ENCODE measurements at places on chromosomes 2 and 18. TPM values are rescaled to one million over a fixed set of nuclear protein-coding genes. Genes with fewer than 3 reads are reported as not detected.

DNA sequence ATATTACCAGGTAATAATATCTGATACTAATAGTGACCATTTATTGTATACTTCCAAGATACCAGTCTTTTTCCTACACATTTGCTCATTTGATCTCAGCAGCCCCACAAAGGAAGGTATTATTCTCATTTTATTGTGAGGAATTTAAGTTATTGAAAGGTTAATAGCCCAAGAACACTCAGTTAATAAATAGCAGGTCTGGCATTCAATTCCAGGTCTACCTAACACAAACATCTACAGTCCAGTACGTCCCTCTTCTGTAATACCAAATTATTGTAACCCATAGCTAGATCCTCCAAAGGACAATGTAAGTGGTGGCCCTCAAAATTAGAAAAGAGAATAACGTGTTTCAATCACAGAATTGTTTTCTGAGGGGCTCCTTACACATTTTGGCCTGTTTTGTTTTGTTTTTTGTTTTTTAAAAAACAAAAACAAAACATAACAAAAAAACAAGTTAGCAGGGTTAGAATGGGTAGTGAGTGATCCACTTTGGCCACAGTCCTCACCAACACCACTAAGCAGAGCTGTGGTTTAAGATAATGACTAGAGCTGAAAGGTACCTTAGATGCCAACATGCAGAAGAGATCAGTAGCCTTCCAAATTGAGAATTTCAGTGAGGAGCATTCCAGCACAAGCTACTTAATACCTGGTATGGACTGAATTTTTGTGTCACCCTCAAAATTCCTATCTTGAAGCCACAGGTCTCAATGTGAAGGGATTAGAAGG is 137.5 kb downstream of the DYM start:
- no peaks in the 10 kb centered on the region for H3K36me3 ChIP-seq
- H3K27me3 ChIP-seq = no peaks in the 10 kb centered on the region
- no peak overlapping the region for H3K4me3 ChIP-seq
- no peak overlapping the region for H3K27ac ChIP-seq

DNA sequence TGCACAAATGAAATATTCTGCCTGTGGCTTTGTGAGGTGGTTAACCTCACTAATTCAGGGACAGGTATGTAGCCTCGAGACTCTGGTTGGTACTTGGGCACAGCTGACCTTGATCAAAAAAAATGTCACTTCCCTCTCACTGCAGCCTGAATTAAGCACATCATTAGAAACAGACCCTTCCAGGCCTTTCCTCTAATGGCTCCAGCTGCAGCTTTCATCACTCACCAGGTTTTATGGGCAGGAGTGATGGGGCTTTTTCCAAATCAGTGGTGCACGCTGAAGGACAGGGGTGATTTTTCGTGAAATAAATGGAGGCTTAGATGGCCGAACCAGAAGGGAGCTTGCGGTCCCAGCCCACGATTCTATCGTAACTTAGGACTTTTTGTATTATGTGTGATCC is 213.0 kb upstream of the RAB12 start:
- no peaks in the 10 kb centered on the region for H3K4me1 ChIP-seq
- no peak overlapping the region for H3K27ac ChIP-seq
- H3K4me3 ChIP-seq = no peak overlapping the region
- DNase-seq = no peak
- no peaks in the 10 kb centered on the region for H3K27me3 ChIP-seq

DNA sequence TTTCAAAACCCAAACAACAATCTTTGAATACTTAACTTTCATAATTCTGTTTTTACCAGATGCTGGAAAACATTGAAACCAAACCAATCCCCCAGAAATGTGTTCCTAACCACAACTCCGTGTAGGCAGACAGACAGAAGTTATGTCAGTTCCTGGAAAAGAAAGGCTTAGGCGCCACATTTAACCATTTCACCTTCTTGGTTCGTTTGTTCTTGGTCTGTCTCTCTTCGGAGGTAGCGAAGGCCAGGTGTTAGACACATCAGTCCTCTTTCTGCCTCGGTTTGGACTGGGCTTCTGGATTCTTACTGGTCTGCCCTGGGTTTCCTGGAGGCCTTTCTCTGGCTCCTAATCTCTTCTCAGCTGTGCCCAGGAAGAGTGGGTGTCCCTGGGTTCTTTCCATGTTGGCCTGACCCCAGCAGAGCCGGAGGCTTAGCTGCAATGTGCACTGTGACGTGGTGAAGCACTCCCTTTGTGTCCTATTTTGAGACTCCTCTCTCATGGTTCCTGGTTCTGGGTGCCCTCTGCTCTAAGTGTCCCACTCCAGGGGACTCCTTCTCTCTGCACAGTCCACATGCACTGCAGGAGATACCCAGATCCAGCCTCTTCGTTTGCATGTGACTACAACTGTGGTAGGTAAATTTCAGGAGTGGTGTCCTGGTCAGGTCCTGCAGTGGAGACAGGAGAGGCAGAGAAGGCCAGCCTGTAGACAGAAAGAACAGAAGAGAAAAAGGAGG is 23.1 kb upstream of the RAB31 start:
- DNase-seq = peak; percentile 81
- H3K27ac ChIP-seq = peak overlapping the region; percentile 55
- H3K4me3 ChIP-seq = no peak overlapping the region

DNA sequence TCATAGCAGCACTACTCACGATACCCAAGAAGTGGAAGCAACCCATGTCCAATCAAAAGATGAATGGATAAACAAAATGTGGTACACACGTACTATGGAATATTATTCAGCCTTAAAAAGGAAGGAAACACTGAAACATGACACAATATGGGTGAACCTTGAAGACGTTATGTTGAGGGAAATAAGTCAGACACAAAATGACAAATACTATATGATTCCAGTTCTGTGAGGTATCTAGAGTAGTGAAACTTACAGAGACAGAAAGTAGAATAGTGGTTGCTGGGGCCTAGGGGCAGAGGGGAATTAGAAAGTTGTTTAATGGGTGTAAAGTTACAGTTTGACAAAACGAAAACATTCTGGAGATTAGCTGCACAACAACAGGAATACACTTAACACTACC is 24.7 kb downstream of the TLK1 start:
- no peak overlapping the region for H3K27ac ChIP-seq
- no peaks in the 10 kb centered on the region for H3K36me3 ChIP-seq
- H3K27me3 ChIP-seq = no peaks in the 10 kb centered on the region
- H3K4me3 ChIP-seq = no peak overlapping the region
- H3K4me1 ChIP-seq = no peaks in the 10 kb centered on the region

GRCh38 chr2:186610785-186611184 is 20.9 kb downstream of the ITGAV start:
- H3K27me3 ChIP-seq = no peaks in the 10 kb centered on the region
- H3K4me1 ChIP-seq = no peaks in the 10 kb centered on the region
- no peak overlapping the region for H3K27ac ChIP-seq
- H3K36me3 ChIP-seq = no peaks in the 10 kb centered on the region
- no peak for DNase-seq

GRCh38 chr2:63301481-63301880 is 250.9 kb downstream of the OTX1 start:
- no peak overlapping the region for H3K4me3 ChIP-seq
- H3K27me3 ChIP-seq = no peaks in the 10 kb centered on the region
- no peaks in the 10 kb centered on the region for H3K4me1 ChIP-seq
- no peaks in the 10 kb centered on the region for H3K36me3 ChIP-seq

GRCh38 chr2:183248866-183249567 is 124.8 kb downstream of the NUP35 start:
- peak; percentile 50 for DNase-seq
- H3K36me3 ChIP-seq = no peaks in the 10 kb centered on the region
- no peaks in the 10 kb centered on the region for H3K27me3 ChIP-seq
- no peak overlapping the region for H3K27ac ChIP-seq
- no peaks in the 10 kb centered on the region for H3K4me1 ChIP-seq

DNA sequence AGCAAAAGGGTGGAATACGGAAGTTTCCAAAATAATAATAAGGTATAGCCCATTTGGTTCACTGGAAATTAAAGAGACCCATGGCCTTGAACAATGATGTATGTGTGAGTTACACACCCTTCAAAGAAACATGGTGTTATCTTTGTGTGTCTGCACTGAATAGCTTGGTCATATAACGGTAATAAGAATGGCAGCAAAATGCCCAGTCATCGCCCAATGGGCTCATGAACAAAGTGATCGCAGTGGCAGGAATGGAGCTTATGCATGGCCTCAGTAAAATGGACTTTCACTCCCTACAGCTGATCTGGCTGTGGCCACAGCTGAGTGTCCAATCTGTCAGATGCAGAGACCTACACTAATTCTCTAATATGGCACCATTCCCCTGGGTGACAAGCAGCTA is 201.3 kb downstream of the RPIA start:
- no peaks in the 10 kb centered on the region for H3K27me3 ChIP-seq
- H3K4me1 ChIP-seq = no peaks in the 10 kb centered on the region
- H3K4me3 ChIP-seq = no peak overlapping the region
- no peaks in the 10 kb centered on the region for H3K36me3 ChIP-seq

GRCh38 chr2:75241696-75242095 is 42.4 kb upstream of the TACR1 start:
- peak overlapping the region; percentile 18 for H3K27ac ChIP-seq
- H3K27me3 ChIP-seq = no peaks in the 10 kb centered on the region
- H3K36me3 ChIP-seq = no peaks in the 10 kb centered on the region
- no peak overlapping the region for H3K4me3 ChIP-seq

- no peak for DNase-seq
- H3K27me3 ChIP-seq = no peaks in the 10 kb centered on the region
- no peak overlapping the region for H3K4me3 ChIP-seq
- no peaks in the 10 kb centered on the region for H3K4me1 ChIP-seq
- no peak overlapping the region for H3K27ac ChIP-seq
- H3K36me3 ChIP-seq = no peaks in the 10 kb centered on the region
These were observed 106.9 kb downstream of the FBXO15 start for GRCh38 chr18:74040459-74041332.

DNA sequence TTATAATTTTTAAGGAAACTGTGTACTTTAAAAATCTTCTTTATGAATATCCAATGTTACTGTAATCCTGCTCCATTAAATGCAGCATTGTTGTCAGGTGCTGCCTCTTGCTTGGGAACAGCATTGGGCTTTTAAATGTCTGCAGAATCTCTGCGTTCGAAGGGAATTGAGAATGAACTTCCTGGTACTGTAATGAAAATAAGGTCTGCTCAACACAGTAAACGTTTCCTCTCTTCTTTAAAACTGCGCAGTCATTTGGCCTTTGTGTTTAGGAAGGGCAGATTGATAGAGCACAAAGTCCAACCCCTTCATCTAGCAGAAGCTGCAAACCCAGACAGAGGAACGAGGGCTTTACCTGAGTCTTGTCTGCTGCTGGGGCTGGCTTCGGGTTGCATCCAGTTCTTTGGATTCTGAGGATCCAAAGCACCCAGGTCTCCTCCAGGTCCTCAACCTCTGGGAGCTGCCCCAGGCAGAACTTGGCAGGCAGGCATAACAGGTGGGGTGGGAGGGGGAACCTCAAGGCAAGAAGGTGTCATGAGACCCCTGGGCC is 104.5 kb downstream of the UGGT1 start:
- H3K36me3 ChIP-seq = peaks cover 2% of the 10 kb centered on the region
- H3K27me3 ChIP-seq = no peaks in the 10 kb centered on the region
- no peaks in the 10 kb centered on the region for H3K4me1 ChIP-seq
- no peak for DNase-seq
- H3K27ac ChIP-seq = no peak overlapping the region
- no peak overlapping the region for H3K4me3 ChIP-seq

- peaks cover 2% of the 10 kb centered on the region for H3K36me3 ChIP-seq
- H3K4me1 ChIP-seq = peaks cover 5% of the 10 kb centered on the region
- H3K27ac ChIP-seq = no peak overlapping the region
- no peak for DNase-seq
- H3K4me3 ChIP-seq = no peak overlapping the region
- no peaks in the 10 kb centered on the region for H3K27me3 ChIP-seq
These were observed 91.0 kb downstream of the SPTBN1 start for GRCh38 chr2:54546923-54547720.

- no peaks in the 10 kb centered on the region for H3K27me3 ChIP-seq
- H3K4me3 ChIP-seq = no peak overlapping the region
- no peak overlapping the region for H3K27ac ChIP-seq
- no peaks in the 10 kb centered on the region for H3K36me3 ChIP-seq
These were observed 140.7 kb downstream of the RNF144A start for GRCh38 chr2:7057865-7058400.

DNA sequence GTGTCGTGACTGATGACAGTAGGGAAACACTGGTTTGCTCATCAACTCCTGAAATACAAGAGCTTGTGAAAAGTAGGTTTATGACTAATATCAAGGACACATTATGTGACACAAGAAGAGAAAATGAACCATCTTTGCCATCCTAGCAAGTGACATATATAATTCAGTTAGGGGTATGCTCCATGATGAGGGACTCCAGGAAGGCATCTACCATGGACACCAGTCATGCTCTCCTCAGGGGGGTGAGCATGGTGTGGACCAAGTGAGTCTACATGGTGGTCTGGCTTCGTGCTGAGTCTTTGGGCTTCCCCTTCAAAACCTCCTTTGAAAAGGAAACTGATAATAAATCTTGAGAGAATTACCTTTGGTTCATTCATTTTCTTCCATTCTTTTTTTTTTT is 11.7 kb upstream of the SERPINB5 start:
- no peak overlapping the region for H3K27ac ChIP-seq
- no peak for DNase-seq
- H3K4me1 ChIP-seq = no peaks in the 10 kb centered on the region
- H3K27me3 ChIP-seq = peaks cover 10% of the 10 kb centered on the region

DNA sequence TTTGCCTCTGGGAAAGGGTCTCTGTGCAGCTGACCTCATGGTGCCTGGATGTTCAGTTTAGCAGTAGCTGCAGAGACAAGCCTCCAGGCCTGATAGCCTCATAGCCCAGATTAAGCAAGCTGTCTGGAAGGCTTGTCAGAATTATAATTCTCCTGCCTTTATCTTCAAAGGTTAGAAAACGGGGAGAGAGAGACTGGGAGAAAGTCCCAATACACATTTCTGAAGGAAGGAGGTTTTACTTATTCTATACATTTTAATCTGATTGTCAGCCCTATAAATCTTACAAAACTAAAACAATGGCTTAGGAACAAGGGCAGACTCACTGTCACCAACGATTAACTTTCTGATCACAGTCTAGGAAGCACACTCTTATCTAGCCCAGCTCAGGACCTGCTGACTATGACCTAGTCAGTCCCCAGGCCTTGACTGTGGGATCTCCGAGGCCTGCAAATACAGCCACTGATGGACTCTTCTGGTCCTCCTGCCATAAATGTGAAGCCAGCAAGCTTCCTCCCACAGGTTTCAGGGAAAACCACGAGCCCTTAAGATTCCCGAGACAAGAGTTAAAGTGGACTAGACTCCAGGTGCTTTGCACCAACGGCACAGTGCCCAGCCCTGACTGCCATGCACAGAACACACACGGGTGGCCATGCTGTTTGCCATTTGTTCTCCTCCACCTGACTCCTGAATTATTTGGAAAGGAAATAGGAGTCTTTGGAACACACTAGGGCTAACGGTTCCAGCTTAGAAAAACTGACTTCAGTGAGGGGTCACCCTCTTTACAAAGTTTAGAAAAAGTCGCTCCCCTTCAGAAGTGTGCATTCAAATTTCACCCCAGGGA is 111.4 kb upstream of the SMAD7 start:
- no peak overlapping the region for H3K27ac ChIP-seq
- H3K36me3 ChIP-seq = no peaks in the 10 kb centered on the region
- DNase-seq = no peak

- no peaks in the 10 kb centered on the region for H3K27me3 ChIP-seq
- H3K36me3 ChIP-seq = no peaks in the 10 kb centered on the region
- peak; percentile 67 for DNase-seq
- H3K4me1 ChIP-seq = peaks cover 4% of the 10 kb centered on the region
- H3K4me3 ChIP-seq = no peak overlapping the region
- H3K27ac ChIP-seq = no peak overlapping the region
These were observed 181.7 kb downstream of the ANKRD44 start for GRCh38 chr2:197128897-197129296.

MBOAT2 gene
- polyA plus RNA-seq = 44.8 TPM

ARHGAP15 gene
- 0.07 TPM for polyA plus RNA-seq

TSPYL6 gene
- polyA plus RNA-seq = not detected

ANTXR1 gene
- polyA plus RNA-seq = 87.2 TPM

CTAGE1 gene
- polyA plus RNA-seq = not detected

TNS1 gene
- 13.9 TPM for polyA plus RNA-seq

CD8B gene
- not detected for polyA plus RNA-seq

CYRIA gene
- 3.6 TPM for polyA plus RNA-seq

EIF2B4 gene
- polyA plus RNA-seq = 29.8 TPM

HOXD11 gene
- not detected for polyA plus RNA-seq

GPAT2 gene
- polyA plus RNA-seq = 1.1 TPM
